ENCODE measurements at places on chromosomes 16 and 17.

GRCh38 chr17:28841901-28842281 is 699 bp downstream of the FAM222B start:
- no peak for DNase-seq

GRCh38 chr16:55331648-55332185 is 7.7 kb downstream of the IRX6 start:
- no peak for DNase-seq

GRCh38 chr17:53570731-53571130 is 252.0 kb upstream of the KIF2B start:
- DNase-seq, result no peak

DNA sequence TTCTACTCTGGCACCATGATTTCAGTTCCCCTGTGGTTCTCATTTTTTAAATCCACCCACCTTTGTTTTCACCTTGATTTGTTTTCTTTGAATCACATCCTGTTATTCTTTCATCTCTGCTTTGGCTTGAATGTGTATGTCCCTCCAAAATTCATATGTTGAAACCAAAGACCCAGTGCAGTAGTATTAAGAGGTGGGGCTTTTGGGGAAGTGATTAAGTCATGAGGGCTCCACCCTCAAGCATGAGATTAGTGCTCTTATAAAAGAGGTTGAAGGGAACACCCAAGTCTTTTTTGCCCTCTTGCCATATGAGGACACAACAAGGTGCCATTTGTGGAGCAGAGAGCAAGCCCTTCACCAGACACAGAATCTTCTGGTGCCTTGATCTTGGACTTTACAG is 382.3 kb downstream of the SLC39A11 start:
- no peak for DNase-seq

DNA sequence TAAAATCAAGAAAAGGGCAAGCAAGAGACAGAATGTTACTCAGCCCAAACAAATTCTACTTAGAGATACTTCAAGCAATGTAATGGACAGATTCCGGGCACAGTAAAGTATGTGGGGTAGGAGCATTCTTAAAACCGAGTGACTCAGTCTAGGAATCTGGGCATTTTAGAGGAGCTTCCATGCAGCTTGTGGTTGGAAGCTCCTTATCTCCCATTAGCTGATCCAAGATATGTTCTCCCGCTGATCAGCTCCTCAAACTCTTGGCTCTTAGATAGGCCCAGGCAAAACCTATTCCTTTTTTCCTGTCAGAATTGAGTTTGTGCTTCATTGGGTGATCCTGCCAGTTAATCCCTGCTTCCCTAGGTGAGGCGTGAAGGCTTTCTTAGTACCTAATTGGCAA is 303.3 kb downstream of the CEP112 start:
- no peak for DNase-seq

DNA sequence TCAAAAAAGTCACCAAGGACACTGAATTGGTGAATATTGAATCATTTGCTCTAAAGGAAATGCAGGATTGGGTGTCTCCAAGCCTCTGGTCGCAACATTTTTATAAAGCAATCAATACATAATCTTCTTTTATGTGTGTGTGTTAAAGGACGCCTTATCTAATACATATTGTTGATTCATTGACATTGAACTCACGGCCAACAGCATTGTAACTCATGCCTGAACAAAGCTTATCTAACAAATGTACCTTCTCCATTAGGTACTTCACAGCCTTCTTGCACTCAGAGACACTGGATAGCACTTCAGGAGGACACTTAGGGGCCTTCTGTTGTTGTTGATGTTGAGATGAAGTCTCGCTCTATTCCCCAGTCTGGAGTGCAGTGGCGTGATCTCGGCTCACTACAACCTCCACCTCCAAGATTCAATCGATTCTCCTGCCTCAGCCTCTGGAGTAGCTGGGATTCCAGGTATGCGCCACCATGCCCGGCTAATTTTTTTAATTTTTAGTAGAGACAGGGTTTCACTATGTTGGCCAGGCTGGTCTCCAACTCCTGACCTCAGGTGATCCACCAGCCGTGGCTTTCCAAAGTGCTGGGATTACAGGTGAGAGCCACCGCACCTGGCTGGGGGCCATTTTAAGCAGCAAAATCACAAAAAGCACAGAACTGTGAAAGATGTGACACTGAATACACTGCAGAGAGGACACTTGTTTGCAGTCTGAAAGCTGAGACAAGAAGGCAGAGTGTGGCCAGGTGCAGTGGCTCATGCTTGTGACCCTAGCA is 13.2 kb upstream of the PDXDC1 start:
- DNase-seq, result no peak

DNA sequence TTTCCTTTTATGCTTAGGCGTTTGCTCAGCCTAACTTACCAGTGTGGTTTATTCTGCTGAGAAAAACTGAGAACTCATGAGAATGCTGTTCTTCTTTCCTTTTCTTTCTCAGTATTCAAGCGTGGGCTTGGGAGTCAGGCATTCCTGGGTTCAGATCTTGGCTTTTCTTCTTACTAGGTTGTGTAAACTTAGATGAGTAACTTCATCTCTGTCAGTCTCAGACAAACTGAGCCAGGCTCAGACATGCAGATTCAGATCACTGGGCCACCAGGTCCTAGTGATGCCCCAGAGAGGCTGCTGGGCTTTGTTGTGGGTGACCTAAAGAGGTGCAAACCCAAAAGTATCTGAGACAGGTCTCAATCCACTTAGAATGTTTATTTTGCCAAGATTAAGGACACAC is 95.8 kb upstream of the MPHOSPH6 start:
- DNase-seq, result no peak

- no peak for DNase-seq
Measured at GRCh38 chr17:1906662-1907101, 76.9 kb downstream of the RPA1 start.

- DNase-seq, result no peak
Measured at GRCh38 chr17:73335591-73336407, 24.0 kb upstream of the CDC42EP4 start.

- DNase-seq, result no peak
Measured at GRCh38 chr17:19311421-19312215, 50.9 kb downstream of the B9D1 start.

GRCh38 chr16:81006211-81006812 is 373 bp downstream of the CMC2 start:
- DNase-seq, result peak; percentile 43

DNA sequence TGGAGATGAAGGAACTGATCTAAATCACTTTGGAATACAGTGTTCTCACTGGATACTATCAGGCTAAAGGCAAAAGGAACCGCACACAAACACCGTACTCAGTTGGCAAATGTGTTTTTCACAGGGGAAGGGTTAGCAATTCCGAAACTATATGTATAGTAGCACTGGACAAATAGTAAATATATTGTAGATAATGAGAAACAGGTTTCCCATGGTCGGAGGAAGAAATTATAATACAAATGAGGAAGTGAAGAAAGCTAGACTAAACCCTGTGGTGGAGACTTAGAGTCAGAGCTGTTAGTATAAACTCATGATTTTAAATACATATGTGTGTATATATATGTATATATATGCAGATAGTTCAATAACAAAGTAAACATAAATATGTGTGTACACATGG is 414.1 kb upstream of the SALL1 start:
- DNase-seq, result no peak

GRCh38 chr17:41937970-41938954 is 7.8 kb downstream of the ODAD4 start:
- no peak for DNase-seq

DNA sequence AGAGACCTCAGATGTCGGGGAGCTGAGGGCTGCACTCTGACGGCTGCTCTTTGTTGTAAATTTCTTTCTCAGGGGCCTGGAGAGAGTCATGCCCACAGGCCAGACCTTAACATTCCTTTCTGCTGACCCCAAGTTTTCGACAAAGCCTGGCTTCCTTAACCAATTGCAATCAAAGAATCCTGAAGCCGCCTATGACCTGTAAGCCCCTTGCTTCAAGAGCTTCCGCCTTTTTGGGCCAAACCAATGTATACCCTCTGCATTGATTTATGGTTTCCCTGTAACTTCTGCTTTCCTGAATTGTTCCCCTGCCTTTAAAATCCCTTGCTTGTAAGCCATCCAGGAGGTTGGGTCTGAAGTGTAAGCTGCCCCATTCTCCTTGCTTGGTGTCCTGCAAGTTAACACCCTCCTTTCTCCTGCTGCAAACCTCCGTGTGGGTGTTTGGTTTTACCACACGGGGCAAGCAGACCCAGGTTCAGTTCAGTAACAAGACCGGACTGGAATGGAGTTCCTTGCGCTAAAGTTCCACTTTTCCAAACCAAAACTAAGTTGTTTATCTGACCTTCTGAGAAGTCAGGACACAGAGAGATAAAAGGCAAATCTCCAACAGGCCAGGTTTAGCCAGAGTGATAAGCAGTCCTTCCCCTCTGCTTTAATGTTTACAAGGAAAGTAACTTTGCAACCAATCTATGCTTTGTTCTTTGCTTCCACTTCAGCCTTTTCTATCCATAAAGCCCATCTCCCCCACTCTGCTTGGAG is 141.6 kb downstream of the KCNJ12 start:
- DNase-seq, result no peak

DNA sequence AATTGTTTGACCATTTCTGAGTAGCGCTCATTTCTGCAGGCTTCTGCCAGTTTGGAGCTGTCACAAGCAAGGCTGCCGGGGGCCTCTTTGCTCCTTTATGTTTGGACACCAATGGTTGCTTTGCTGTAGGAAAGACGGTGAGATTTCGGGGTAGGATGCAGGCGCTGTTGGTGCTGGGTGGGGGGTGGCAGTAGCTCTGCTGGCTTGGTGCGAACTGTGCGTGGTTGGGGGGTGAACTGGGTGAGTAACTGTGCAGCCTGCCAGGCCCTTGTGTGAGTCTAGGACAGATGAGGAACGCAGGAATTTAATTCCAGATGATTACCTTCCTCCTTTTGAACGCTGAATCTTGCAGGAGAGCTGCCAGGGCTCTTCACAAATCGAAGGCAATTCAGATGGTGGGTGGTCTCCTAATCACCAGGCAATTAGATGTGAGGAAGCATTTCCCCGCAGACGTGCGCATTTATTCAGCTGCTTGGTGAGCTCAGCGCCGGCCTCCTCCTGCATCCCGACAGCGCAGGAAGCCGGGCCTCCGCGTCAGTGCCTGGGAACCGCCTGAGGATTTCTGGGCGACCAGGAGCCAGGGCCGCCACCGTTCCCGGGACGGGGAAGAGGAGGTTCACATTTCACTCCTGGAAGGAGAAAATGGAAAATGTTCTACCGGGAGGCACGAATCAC is 154.4 kb downstream of the FOXL1 start:
- peak; percentile 50 for DNase-seq

DNA sequence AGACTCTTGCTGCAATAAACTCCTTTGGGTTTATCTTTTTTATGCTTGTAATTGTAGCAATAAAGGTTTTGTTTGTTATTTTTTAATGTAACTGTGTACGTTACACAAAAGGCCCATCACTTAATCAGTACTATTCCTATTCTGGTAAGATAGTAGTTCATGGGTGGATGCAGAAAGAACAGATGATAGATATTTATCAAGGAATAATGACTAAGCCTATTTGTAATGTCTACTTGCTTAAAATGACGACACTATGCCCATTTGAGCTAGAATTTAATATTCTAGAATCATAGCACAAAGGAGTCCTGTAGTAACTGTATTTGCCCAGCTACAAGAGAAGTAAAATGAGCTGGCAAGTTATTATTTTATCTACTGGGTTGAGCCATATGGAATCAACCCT is 235.4 kb upstream of the DYNLRB2 start:
- no peak for DNase-seq

- DNase-seq, result no peak
Measured at GRCh38 chr16:22252317-22252716, 44.9 kb upstream of the POLR3E start.

- DNase-seq, result no peak
Measured at GRCh38 chr17:81537856-81538555, 9.8 kb downstream of the FSCN2 start.

GRCh38 chr17:34580685-34581445 is 1.5 kb downstream of the TMEM132E start:
- no peak for DNase-seq

GRCh38 chr17:65978871-65979270 is 213.1 kb downstream of the CEP112 start:
- DNase-seq, result no peak

- no peak for DNase-seq
Measured at GRCh38 chr17:69669441-69670178, 255.1 kb downstream of the MAP2K6 start.

- no peak for DNase-seq
Measured at GRCh38 chr16:85673529-85674417, 15.0 kb downstream of the GINS2 start.

DNA sequence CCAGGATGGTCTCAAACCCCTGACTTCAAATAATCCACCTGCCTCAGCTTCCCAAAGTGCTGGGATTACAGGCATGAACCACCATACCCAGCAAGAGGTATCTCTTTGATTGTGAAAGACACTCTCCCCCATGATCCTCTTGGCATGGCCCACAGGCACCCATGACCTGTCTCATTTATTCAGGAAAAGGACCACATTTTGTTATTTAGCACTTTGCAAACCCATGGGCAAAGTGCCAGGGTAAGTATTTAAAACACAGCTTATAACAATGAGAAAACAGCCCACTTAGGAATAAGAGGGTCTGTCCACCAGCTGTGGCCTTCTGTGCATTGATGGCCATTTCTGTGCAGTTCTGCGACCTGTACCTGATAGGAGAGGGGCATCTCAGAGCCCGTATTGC is 12.8 kb upstream of the AKTIP start:
- DNase-seq, result no peak

- no peak for DNase-seq
Measured at GRCh38 chr16:79703066-79703465, 102.5 kb upstream of the MAF start.

DNA sequence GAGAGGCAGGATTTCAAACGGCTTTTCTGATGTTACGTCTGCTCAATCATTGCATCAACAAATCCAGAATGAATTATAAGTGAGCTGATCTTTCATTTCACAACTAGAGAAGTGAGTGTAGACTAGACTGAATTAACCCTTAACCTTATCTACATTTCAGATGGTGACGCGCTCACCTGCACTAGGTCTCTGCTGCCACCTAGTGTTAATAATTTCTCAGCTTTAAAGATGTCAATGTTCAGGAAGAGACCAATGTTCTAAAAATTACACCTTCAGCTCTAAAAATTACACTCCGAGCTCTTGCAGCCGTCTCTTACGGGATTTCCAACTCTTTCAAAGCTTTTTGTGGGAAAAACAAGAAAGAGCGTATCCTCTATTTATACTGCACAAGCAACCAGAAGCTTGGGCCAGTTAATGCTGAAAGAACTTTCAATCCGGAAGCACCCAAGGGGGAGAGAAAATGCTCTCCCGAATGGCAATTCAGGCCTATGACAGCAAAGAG is 88.2 kb upstream of the FA2H start:
- DNase-seq, result no peak

All from dorsolateral prefrontal cortex (tissue), 122 donors.